ENCODE measurements at places on chromosomes 7 and 10.

- ATAC-seq: peak; percentile 50
Observed at GRCh38 chr10:80289451-80290287, at the start of gene MAT1A. Gene MAT1A (minus strand): TSS chr10:80289658. CDS start chr10:80289423, 235 bp downstream.

DNA sequence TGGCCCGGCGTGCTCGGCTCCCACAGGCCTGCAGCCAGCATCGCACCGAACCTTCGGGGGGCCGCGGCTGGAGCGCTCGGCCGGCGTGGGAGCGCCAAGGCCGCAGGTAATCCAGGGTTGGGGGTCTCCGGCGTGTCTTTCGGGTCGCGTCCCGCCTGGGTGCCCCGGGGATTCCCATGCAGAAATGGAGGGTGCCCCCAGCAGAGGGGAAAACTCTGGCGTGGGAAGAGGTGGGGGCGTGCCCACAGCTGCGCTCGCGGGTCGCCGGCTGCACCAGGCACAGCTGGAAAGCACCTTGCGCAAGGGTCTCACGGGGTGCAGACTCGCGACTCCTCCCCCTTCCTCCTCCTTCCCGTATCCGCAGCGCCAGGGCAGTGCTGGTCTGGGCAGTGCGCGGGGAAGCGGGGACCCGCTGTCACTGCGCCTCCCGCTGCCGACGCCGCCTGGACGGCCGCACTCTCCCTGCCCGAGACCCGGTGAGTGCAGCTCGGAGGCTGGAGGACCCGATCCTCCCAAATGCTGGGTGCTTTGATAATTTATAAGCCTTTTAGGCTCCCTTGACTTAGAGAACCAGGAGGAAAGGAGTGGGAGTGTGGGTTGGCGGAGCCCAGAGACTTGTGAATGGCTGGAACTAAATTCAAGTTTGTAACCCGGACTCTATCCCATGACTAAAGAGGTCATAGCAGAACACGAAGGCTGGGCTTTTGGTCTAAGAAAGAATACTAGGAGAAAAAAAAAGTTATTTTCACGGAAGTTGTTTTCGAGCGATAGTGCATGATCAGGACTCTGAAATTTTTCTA is 489 bp downstream of the MAP3K8 start:
- peak; percentile 52 for ATAC-seq

DNA sequence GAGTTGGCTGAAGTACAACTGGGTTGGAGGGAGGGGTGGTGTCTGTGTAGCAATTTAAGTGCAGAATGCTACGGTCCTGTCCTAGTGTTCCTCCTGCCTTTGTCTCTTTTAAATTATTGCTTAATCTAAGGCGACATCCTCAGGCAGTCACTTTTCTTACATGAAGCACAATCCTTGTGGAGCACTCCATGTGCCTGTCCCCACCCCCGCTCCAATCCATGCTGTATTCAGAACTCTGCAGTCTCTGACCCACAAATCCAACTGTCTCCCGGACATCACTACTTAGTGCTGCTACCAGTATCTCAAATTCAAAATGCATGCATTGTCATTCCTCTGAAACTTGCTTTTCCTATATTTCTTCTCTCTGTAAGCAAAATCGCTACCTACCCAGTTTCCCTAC is 91.4 kb upstream of the FAM133B start:
- ATAC-seq: peak; percentile 9

DNA sequence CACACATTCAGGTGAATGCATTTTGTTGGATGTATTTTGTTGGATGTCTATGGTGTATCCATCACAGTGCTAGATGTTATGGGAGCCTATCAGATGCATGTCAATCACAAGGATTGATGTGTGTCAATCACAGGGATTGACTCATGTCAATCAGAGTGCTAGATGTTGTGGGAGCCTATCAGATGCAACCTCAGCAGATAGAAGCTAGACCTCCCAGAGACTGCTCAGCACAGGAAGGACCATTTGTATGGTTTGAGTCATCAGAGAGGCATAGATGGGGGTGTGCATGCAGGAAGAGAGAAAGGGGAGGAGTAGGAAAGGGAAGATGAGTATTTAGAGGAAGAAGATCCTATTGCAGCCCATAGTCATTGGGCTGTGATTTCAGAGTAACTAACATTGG is 48.3 kb upstream of the PITRM1 start:
- ATAC-seq: peak; percentile 42

DNA sequence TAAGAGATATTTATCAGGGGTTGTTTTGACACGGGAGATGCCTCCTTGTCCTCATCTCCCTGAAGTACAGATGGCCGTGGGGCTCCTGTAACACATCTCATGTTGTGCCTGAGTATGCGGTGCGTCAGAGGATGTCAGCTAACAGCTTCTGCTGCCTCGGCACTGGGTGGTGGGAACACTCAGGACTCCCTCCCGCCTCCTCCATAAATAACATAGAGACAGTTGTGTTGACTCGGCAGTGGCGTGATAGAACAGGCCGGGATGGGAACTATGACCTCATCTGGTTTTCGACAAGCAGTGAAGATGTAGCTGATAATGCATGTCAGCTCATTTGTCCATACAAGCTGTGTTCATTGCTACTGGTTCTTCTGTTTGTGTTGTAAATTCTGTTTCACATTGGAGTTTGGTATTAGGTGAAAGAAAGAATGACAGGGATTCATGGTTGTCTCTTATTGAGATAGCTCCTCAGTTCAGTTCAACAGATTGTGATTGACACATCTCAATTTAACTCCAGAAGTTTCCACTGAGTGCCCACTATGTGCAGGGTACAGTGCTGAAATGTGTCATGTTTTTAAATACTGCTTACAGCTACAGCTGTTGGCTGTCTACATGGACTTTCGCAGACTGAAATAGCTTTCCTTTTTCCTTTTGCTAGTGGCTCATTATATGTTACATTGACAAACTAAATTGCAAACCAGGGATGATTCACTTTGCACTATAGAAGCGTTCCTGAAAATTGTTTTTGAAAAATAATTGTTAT is 87.4 kb downstream of the CHN2 start:
- peak; percentile 74 for ATAC-seq

GRCh38 chr10:24010436-24010970 is 198.4 kb upstream of the KIAA1217 start:
- ATAC-seq: no peak

DNA sequence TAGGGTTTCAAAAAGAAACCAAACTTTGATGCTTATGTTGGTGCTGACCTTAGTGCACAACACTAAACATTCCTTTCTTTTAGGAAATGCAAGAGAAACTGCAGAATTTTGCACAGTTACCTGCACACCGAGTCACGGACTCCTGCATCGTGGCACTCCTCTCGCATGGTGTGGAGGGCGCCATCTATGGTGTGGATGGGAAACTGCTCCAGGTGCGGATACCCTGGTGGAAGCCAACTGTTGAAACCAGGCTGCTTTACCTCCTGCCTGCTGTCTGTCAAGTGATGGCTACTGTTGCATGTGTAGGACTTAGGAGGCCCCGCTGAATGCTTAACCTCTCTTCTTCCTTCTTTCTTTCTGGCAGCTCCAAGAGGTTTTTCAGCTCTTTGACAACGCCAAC is 11.7 kb downstream of the CASP2 start:
- ATAC-seq: peak; percentile 80

- no peak for ATAC-seq
Observed at GRCh38 chr10:101573885-101574753, 13.9 kb downstream of the POLL start.

DNA sequence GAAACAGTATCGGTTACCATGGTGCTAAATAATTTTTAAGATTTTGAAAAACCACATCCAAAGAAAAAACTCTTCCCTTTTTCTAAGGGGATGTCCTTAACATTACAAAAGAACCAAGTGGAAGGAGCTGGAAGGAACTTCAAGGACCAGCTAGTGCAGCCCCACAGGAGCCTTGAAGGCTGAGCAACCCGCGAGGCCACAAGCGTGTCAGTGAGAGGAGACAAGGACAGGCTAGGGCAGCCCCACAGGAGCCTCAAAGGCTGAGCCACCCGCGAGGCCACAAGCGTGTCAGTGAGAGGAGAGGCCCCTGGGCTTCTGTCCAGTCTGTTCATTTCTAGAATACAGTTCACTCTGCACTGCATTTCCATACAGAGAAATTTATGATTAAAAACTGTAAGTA is 80.1 kb upstream of the ATP6V0A4 start:
- ATAC-seq: no peak

DNA sequence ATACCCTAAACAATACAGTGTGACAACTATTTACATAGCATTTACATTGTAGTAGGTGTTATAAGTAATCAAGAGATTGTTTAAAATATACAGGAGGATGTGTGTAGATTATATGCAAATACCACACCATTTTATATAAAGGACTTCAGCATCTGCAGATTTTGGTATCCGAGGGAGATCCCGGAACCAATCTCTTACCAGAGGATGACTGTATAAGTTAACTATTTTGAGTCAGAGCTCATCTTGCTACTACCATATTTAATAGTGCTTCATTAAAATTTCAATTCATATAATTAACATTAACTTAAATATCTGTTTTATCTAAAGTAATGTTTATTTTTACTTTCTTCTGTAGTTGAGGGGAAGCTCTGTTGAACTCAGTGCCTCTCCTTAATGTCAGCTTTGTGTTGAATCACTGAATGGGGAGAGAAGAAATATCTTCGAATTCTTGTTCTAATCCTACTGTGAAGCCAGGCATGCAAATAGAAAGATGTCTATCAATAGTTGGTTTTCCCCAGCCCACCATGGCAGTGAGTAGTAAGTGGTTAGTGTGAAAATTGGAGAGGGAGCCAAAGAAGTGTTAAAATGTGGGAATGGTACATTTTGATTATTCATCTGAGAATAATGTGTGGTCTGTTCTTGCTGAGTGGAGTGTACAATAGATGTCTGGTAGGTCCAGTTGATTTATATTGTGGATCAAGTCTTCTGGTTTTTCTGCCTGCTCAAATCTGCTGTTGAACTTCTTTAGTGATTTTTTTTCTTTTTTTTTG is 90.1 kb upstream of the CYP26C1 start:
- ATAC-seq: no peak

DNA sequence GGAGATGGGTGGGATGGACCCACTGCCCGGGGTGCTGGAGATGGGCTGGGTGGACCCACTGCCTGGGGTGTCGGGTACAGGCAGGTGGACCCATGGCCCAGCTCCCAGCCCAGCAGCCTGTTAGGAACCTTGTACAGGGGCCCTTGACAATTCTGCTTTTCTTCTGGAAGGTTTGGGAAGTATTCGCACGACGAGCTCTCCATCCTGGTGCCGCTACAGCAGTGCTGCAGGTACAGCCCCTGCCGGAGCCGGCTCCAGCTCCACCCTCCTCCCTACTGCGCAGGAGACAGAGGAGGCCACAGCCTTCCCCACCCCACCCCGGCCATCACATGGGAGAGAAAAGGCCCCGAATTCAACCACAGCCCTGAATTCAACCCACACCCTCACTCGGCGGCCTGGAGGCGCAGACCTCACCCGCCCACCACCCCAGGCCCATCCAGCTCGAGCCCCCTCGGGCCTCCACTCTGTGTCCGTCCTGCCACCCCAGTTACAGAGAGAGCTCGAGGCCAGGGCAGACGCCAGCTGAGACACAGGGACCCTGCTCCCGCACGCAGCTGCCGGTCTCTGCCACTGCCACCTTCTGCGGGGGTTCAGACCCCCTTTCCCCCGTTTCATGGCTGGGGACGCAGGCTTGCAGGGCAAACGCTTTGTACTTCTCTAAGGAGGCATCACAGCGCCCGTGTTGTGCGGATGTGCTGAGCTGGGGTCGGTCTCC is 31.3 kb upstream of the FOXL3 start:
- ATAC-seq: no peak

DNA sequence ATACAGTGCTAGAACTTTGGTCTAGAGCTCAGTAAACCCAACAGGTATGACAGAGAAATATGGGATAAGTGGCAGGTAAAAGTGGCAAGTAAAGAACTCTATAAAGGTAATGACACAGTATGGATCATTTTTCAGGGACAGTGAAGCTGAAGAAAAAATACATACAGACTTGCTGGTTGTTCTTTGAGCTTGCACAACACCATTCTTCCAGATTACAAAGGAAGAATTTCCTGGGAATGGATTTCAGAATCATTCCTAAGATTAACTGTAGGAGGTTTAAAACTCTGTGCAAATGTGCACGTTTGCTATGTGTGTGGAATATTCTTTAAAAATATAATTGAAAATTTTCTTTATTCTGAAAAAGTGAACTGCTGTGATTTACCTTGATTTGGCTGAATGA is 36.0 kb downstream of the PHF14 start:
- no peak for ATAC-seq

DNA sequence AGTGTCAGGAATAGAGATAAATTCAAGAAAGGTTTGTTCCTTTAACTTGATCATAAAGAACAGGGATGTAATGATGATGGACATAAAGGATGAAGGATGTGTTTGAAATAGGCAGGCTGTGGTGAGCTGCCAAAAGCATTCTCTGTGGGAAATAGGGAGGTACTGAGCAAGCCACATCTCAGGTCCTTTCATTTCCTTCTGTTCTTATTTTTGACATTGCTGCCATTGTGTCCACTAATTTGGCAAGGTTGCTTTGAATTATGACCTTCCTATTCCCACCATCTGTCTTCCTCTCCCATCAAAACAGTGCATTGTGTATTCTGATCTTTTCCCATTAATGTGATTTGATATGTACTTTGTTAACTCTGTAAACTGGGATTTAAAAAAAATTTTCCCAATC is 9.4 kb downstream of the SCRN1 start:
- no peak for ATAC-seq

DNA sequence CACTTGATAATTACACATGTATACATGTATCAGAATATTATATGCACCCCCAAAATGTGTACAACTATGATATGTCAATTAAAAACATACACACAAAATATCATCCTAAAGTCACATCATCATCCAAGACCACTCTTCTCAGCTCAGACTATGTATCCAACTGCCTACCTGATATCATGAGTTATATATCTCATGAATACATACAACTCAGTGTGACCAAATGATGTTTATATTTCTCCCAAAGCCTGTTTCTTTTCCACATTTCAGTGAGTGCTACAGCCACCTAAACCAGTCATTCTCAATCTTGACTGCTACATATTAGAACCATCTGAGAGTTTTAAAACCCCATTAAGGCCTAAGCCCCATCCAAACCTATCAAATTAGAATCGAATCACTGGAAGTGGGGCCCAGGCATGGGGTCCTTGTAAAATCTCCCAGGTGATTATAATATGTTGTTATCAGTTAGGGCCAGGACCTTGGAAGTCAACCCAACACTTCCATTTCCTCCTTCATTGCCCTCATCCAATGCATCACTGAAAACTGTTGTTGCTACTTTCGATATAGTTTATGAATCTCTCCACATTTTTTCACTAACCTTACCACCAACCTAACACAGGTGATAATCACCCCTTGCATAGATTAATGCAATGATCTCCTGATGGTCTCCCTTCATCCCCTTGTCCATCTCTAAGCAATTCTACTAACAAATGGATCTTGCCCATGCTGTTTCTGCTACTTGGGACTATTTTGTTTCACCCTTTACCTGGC is 53.8 kb upstream of the ITGB8 start:
- no peak for ATAC-seq

- peak; percentile 34 for ATAC-seq
Observed at GRCh38 chr10:13788711-13789447, 202.1 kb downstream of the PRPF18 start.

GRCh38 chr7:77619314-77619713 is 76.9 kb upstream of the RSBN1L start:
- no peak for ATAC-seq

- ATAC-seq: no peak
Observed at GRCh38 chr10:122508021-122508420, 46.7 kb downstream of the HTRA1 start.
